ENCODE measurements at places on chromosomes 1 and 21.
A peak's percentile ranks its signal among the peaks of the same experiment; 100 is the strongest.

DNA sequence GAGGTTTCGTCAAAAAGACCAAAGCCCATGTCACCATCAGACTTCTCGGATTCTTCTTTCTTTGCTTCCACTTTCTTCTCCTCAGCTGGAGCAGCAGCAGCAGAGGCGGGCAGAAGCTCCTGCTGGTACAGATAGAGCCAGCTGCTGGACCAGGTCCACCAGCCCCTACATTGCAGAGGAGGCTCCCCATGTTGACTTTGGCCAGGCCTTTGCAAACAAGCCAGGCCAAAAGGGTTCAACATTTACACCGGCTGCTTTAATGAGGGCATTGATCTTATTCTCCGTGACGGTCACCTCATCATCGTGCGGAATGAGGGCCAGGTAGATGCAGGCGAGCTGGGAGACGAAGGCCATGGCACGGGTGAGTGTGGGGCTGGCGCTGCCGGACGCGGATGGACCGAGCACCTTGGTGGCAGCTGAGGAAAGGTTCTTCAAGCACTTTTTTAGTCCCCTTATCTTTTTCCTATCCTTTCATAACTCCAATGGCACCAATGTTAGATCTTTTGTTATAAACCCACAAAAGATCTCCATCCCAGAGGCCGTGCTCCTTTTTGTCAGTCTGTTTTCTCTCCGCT is 358.5 kb downstream of the RGS7 start:
- no peak for DNase-seq

DNA sequence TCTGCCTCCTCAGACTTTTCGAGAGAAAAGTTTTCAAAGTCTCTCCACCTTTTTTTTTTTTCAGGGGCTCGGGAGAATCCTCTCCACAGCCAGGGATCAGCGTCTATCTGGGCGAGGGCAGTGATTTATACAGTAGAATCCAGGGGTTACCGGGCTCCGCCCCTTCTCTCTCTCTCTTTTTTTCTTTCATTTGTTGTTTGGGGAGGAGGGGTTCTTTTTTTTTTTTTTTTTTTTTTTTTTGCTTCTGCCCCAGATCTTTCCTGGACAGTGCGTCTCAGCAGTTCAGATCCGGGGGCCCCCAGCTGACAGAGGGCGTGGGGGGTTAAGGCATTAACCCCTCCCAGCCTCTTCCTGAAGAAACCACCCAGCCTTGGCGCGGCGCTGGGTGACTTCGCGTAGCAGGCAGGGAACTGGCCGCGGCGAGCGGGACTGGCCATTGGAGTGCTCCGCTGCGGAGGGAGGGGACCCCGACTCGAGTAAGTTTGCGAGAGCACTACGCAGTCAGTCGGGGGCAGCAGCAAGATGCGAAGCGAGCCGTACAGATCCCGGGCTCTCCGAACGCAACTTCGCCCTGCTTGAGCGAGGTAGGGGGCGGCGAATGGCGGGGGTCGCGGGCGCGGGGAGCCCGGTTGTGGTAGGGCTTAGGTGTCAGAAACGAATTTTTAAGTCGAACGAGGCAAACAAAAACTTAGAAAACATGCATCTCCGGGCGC is at the start of gene S1PR1:
S1PR1 (plus strand) TSS at position 504 of the 713 bp plus-strand sequence. CDS start 1,966 bp downstream, outside the sequence.
- DNase-seq, result peak; percentile 58

DNA sequence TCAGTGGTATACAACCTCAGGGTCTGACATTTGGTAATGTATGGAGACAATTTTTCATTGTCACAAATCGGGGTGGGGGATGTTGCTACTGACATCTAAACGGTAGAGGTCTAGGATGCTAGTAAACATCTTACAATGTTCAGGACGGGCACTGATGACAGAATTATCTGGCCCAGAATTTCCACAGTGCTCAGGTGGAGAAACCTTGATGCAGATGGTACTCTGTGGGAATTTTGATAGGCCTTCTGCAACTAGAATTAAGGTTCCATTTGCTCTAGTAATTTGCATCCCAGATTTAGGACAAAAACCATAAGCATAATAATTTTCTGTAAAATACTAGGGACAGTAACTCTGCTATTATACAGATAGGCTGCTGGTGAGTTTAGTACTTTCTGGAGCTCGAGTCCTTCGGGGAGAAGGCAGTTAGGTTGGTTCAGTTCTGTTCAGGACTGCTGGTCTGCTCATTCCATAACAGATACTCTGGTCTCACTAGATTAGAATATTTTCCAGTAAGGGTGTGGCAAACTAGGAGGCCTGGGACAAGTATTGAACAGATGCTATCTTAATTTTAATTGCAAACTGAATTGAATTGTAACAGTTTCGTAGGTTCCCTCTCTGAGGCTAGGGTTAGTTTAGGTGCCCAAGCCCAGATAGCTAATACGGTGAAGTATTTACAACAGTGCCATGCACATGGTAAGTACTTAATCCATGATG is 11.4 kb downstream of the METTL13 start:
- no peak for DNase-seq

- no peak for DNase-seq
These were observed 7.8 kb upstream of the MUTYH start for GRCh38 chr1:45348020-45348419.

All from ovary (tissue), 10 donors.